ENCODE measurements at places on chromosomes 16 and 17.

DNA sequence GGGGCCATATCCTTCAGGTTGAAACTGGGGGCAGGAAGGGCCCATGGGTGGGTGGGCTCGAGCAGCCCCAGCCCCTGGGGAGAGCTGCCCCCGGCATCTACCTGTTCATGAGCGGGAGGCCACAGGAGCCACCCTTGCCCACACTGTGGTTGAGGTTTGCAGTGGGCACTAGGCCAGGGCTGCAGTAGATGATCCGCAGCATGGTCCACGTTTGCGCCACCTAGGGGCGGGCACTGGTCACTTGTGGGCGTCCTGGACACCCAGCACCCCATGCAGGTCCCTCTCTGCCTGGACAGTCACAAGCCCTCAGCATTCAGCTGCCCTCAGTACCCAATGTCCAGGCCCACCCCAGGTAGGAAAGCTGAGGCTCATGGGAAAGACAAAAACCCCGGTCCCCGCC is 1.8 kb upstream of the JMJD8 start:
- DNase-seq, result no peak

DNA sequence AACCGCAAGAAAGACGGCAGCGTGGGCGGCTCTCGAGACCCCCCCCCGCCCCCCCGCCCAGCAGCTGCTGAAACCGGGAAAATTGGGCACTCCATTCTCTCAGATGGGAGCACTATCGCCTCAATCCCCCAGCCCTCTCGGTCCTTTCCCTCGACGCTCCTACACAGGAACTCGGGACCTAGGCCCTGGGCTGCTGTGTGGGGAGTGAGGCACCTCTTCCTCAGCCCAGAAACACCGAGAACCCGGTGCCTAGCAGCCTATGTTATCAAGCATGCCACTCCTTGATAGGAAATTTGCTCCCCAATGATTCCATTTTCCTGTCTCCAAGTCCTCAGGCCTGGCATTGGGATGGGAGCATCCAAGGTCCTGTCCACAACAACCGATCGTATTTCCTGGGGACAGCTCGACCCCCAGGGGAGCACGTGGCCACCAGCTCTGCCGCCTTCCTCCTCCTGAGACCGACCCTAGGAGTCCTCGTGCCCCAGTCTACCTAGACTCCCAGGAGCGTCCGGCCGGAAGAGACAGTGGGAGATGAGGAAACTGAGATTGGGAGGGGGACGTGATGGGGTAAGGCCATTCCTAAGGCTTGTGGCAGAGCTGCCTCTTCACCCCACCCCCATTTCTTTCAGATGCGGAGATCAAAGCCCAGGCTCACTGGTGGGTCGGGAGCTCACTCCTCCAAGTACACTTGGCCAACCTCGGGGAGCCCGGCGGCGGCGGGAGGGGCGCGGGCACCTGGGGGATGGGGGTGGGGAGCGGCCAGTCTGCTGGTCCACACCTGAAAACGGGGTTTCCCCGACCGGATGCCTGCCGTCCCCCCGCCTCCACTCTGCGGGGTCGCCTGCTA is 17.5 kb upstream of the CBX8 start:
- no peak for DNase-seq

- no peak for DNase-seq
Measured at GRCh38 chr16:76946879-76947278, 244.1 kb upstream of the MON1B start.

GRCh38 chr17:60305141-60305540 is 86.8 kb downstream of the USP32 start:
- no peak for DNase-seq

GRCh38 chr16:35574454-35575431 is 2115.3 kb downstream of the TP53TG3F start:
- DNase-seq, result no peak

- DNase-seq, result no peak
Measured at GRCh38 chr17:6548034-6548433, 8.3 kb downstream of the PITPNM3 start.

DNA sequence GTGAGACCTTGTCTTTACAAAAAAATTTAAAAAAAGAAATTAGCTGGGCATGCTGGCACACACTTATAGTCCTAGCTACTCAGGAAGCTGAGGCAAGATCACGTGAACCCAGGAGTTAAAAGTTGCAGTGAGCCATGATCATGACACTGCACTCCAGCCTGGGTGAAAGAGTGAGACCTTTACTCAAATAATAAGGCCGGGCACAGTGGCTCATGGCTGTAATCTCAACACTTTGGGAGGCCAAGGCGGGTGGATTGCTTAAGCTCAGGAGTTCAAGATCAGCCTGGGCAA is 11.5 kb upstream of the RIPOR1 start:
- no peak for DNase-seq

DNA sequence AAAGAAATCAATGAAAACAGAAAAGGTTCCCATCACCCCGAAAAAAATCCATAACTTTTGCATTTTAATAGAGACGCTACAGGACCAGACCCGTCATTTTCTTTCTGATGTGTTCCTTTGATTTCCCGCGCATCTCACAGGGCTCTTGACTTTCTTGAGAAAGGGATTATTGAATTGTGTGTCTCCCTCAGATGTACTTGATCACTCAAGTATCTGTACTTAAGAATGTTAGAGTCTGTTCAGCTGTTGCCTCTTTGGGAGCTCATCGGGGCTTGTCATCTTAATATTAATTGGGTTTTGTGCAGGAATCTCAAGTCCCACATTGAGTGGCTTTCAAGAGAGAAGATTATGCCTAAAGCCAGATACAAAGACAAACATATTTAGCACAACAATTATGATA is 606.4 kb upstream of the SALL1 start:
- no peak for DNase-seq

DNA sequence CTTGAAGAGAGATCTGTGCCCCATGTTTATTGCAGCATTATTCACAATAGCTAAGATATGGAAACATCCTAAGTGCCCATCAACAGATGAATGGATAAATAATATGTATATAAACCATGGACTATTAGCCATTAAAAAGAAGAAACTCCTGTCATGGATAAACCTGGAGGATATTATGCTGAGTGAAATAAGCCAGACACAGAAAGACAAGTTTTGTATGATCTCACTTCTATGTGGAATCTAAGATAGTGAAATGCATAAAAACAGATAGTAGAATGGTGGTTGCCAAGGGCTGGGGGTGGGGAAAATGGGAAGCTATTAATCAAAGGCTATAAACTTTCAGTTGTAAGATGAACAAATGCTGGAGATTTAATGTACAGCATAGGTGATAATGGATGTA is 19.9 kb upstream of the HEATR6 start:
- no peak for DNase-seq

- DNase-seq, result no peak
Measured at GRCh38 chr16:27844826-27845225, 218.7 kb downstream of the GSG1L start.

DNA sequence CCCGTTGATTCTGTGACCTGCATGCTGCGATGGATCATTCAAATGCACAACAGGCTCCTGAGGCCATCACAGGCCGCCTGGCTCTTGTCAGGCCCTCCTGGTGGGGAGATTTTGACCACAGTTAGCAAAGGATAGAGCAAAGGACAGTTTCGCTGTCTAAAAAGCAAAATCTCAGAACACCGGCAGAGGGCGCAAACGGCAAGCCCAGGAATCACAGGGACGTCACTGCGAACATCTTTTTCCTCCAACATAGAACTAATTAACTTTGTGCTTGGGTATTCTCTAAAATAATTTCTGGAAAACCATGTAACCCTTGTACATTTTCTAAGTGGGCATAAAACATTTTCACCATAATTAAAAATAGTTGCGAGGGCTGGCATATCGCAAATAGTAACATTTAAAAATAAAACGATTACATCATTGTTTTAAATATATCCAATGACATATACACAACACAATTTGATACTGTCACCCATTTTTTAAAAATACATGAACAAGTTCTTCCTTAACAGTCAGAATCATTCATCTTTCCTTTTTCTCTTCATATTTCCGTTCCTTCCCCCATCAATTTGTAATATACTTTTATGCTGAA is 19.7 kb upstream of the SLC47A1 start:
- DNase-seq, result peak; percentile 39

DNA sequence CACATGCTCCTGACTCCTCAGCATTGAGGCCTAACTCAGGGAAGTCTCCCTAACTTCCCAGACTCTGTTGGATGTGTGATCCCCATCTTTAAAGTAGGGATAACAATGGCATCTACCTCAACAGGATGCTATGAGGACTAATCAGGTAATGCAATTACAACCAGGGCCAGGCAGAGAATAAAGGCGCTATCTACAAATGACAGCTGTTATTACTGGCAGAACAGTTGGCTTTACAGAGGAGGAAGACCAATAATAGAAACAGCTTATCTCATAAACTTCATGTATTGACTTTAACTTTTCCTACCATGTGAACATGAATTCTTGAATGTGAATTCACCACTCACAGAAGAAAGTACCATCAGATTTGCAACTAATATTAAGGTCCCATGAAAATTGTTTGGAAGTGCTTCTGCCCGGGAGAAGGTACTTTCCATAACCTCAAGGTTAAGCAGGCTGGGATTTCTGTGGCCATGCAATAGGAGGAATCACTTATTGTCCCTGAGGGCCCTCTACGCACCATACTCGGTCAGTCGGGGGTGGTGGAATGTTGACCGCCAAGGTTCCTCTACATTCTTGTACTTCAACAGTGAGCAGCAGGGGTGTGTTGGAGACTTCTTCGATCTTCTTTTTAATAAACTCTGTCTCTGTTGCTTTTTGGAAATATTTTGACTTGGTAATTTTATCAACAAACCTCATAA is 22.6 kb upstream of the ERN1 start:
- no peak for DNase-seq

DNA sequence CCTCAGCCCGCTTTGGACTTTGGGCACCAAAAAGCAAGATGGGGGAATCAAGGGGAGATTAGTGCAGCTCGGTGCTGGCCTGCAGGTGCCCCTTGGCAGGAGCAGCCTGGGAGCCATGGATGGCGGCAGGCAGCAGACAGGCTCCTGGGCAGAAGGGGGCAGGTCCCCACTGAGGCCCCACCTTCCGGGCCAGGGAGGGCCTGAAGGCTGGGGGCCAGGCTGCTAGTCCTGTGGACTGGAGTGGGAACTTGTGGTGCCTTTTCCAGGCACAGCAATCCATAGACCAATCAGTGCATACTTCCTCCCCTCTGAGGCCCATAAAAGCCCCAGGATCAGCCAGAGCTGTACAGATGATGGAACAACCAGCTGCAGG is 64.0 kb downstream of the USP32 start:
- DNase-seq, result no peak

GRCh38 chr16:80317599-80318037 is 223.2 kb upstream of the DYNLRB2 start:
- DNase-seq, result no peak

GRCh38 chr17:31379597-31380205 is 11.8 kb upstream of the RAB11FIP4 start:
- DNase-seq, result no peak

- peak; percentile 69 for DNase-seq
Measured at GRCh38 chr16:65745-66144, 6.7 kb downstream of the RHBDF1 start.

- no peak for DNase-seq
Measured at GRCh38 chr16:49932434-49932833, 76.5 kb upstream of the ZNF423 start.

GRCh38 chr16:78478267-78478861 is 378.9 kb downstream of the WWOX start:
- DNase-seq, result no peak

- DNase-seq, result no peak
Measured at GRCh38 chr17:78665952-78666920, 89.0 kb upstream of the DNAH17 start.

GRCh38 chr16:47519996-47520679 is 59.0 kb downstream of the PHKB start:
- no peak for DNase-seq

DNA sequence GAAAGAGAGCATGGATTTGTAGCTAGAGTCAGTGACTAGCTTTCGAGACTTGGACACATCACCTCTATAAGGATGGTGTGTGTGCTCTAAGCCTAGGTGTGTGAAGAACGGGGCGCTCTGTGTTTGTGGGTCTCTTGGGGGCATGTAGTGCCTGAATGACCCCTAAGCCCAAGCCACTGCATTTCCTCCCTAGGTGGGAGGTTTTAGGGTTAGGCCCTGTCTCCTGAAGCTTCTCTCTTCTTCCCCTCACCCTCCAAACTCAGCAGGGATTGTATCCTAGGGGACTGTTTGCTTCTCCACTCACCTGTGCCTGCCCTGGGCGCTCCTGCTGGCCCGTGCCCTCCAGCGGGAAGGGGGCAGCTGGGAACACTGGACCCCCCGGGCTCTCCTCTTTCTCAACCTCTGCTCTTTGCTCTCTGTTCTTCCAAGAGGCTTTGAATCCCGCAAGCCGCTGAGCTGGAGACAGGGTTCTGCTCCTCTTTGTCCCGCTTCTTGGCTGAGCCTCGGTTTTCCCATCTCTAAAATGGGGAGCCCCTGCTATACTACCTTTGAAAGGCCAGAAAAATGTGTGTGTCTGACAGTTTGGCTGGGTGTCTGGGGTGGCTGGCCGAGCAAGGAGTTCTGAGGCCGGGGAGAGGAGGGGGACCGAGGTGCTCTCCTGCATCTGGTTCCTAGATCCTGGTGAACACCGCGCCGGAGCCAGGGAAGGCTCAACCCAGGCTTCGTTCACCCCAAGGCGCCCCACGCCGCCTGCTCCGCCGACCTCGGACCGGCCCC is 810 bp downstream of the CYGB start:
- no peak for DNase-seq

DNA sequence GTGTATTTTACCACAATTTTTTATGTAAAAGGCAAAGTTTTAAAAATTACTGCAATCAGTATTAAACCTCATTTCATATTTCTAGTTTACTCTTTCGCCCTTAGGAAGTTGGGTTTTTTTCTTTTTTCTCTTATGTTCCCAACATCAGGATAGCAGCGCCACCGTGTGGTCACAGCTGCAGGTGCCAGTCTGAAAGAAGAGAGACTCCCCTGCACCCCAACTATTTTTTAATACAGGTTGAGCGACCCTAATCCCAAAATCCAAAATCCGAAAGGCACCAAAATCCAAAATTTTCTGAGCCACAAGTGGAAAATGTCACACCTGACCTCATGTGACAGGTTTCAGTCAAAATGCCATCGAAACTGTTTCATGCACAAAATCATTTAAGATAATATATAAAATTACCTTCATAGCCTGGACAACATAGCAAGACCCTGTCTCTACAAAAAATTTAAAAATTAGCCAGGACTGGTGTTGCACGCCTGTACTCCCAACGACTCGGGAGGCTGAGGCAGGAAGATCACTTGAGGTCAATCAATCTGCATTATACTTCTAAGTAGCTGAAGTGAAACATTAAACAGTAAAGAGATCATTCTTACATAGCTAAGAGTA is 21.8 kb upstream of the ASGR2 start:
- DNase-seq, result peak; percentile 56

- no peak for DNase-seq
Measured at GRCh38 chr17:35889241-35889640, 9.1 kb upstream of the CCL5 start.

Data from activated CD4-positive, CD25-positive, alpha-beta regulatory T cell (primary cell).